ENCODE measurements at places on chromosomes 5 and 9.

GRCh38 chr9:134177624-134178393 lies 13.4 kb upstream of the RNU6ATAC start:
- DNase-seq = no peak

- no peak for DNase-seq
Observed at GRCh38 chr9:79131246-79131774, 440.5 kb upstream of the TLE4 start.

- no peak for DNase-seq
Observed at GRCh38 chr9:84748112-84748511, 78.6 kb downstream of the NTRK2 start.

DNA sequence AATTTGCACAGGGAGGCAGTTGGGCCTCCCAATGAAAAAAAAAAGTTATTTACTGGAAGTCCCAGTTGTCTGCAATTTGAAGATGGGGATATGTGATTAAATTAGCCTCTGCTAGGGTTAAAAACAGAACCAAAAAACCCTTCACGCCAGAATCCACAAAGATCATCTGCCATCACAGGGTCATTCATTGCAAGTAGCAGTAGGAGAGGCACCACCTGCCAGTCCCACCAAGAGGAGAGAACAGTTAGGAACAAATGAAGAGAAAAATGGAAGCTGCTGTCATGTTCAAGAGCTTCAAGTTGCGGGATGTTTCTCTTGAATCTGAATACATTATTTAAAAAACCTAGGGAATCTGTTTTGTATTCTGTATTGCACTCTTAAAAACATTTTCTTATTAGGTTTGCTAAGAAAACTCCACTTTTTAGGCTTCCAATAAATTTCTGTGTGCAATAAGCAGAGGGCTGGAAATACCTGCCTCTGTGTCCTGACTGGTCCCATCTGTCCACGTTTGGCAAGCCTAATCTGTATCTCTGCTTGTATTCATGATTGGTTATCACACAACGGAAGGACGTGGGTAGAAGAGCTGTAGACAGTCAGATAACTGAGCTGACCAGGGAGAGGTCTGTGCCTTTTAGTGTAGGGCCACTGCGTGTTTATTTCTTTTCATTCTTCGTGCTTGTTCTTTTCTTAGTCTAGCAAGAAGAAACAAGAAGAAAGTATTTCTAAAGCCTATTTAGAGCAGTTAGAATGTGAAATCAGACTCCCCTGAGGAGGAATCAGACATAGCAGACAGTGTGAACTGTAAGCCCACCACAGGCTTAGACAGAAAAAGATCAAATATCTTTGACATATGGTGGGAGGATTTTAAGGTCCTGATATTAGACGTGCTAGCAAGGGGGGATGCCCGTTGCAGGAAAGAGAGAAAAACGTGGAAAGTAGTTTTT lies 630.6 kb upstream of the SEMA6A start:
- no peak for DNase-seq

DNA sequence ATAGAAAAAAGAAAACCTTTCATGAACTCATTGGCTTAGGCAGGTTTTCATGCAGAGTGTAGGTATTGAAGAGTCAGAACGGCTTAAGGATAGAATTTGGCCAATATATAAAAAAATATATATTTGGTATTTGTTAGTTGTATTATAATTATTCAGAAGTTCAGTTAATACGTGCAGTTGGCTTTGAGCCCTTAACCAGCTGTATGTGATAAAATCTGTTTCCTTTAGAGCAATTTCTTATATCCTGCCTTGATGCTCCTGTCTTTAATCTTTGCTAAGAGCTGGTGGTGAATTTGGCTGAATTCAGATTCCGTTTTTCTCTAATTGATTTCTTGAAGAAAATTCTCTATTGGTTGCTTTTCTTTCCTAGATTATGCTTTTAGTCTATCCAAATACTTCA lies 3.7 kb downstream of the ANXA1 start:
- DNase-seq = peak; percentile 13
